ENCODE measurements at places on chromosomes 16 and 17.

DNA sequence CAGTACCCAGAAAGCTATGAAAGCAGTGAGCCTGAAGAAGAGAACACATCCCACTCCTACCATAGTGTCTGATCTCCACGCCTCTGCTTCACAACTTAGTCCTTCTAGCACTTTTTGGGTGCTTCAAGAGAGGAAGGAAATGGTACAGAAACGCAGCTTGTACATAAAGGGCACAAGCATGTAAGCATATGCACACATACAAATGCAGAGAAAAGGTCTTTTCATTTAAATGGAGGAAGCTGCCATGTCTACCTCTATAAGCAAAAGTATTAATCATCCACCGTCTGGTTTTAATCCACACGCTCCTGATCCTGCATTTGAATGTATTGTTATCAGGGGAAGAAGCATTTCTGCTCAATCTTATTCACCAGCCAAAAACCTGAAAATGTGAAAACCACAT is 100.7 kb downstream of the HIC1 start:
- DNase-seq: no peak

DNA sequence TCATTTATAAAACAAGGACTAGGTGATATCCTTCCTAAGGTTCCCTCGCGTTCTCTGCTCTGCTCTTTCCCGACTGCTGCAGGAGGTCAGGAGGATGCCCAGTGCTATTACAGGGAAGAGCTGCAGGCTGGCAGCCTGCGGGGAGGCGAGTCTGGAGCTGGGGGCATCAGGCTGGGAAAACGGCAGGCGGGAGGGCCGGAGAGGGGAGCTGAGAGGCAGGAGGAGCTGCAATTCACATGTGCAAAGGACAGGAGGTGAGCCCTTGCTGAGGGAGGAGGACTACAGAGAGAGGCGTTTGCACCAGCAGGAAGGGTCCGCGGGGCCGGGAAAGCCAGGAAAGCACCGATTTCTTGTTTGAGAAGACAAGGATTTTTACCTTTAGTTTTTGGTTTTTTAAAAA is 8.1 kb downstream of the ADAD2 start:
- no peak for DNase-seq

GRCh38 chr17:2710803-2711607 is 559 bp downstream of the CLUH start:
- no peak for DNase-seq

DNA sequence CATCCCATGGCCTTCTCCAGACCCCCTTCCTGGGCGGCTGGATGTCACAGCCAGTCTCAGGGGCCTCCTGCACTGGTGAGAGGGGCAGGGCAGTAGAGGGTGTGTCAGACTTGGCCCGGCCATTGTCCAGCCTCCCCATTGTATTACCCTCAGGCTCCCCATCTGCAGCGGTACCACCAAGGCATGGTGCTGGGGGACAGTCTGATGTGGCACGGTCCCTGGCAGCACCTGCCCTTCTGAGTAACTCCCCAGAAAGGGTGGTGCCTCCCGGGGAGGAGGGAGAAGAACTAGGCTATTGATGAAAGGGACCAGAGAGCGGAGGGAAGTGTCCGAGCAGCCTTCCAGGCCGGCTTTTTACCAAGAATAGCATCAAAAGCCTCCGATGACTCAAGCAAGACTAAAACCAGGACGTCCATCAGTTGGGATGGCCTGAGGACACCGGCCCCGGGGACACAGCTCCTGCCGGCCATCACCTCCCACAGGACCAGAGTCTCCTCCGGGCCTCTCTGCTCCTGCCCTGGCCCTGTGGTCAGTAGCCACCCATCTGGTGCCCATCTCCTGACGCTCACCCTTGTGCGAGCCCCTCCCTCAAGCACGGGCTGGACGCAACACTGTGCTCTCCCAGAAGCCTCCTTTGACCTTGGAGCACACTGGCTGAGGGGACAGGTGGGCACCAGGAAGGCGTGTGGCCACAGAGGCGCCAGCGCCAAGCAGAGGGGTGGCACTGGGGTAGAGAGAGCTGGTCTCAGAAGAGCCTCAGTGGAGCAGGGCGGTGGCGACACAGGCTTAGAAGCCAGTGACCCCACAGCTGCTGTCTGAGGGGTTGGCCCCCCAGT is 5.8 kb upstream of the CPNE7 start:
- no peak for DNase-seq

DNA sequence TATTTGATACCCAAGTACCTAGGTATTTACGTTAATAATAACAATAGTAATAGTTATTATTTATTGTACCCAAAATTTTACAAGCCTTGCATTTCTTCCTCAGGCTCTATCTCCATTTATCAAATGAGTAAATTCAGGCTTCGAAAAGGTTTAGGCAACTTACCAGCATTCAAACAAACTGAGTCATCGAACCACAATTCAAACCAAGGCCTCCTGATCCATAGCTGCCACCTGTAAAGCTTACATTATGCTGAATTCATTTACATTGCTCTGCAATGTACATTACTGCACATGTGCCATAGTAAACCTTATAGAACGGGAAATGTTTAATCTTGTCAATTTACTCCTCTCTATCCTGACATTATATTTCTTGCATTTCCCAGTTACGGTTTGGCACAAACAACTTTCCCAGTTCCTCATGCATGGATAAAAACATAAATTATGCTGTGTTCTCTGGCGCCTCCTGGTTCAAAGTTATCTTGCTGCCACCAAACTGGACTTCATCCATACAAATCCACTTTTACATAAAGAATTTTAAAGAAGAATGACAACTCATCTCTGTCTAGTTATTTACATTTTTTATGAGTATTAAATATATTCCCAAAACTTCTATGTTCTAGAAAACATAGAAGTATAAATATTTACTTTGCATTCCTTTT is 360.6 kb upstream of the SOX9 start:
- no peak for DNase-seq

DNA sequence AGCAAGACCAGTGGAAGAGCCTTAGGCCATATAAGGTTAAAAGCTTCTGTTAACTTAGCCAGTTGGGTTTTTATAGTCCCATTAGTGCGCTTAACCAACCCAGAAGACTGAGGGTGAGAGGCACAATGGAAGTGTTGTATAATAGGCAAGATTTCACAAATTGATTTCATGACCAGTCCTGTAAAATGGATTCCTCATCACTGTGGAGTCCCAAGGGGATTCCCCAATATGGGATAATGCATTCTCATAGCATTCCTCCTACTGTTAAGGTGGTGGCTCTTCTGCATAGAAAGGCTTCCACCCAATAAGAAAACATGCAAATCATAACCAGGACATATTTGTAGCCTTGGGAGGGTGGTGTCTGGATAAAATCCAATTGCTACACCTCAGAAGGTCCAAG is 22.1 kb upstream of the B4GALNT2 start:
- DNase-seq: no peak

All from NCI-H524 treated with DMSO at 0.1 percent for 48 hours (cell line).